ENCODE measurements at places on chromosomes 6 and 20.

DNA sequence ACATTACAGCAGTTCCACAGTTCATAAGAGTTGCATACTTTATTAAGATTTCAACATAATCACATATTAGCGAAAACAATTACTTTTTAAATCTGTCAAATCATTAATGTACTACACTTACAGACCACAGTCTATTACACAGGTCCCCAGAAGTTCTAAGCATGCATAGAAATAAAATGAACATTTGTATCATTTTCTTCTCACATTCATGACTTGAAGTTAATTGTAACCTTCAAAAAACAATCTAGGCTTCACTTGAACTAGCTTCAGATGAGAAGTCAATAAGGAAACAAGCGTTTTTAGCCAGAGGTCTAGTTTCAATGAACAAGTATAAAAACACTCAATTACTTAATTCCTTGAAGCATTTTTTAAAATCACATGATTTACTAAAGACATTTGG is 238.3 kb downstream of the HACE1 start:
- no peak for DNase-seq

DNA sequence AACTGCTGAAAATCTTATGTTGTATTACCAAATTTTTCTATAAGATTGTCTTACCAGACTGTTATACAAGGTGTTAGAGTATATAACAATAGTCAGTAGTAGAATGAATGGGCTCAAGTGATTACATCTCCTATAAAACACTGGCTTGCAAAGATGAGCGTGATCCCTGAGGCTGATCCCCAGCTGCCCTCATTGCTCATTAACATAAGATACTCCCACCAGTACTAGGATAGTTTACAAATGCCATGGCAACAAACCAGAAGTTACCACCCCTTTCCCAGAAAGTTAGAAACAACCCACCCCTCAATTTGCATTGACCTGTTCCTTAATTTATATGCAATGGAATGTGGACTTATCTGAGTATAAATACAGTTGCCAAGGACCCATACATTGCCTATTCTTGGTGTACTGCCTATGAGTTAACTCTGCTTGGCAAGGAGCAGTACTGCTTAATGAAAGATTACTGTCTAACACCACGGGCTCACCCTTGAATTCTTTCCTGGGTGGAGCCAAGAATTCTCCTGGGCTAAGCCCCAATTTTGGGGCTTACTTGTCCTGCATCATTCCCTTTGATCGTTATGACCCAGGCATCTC is 252.8 kb upstream of the CHD6 start:
- no peak for DNase-seq

DNA sequence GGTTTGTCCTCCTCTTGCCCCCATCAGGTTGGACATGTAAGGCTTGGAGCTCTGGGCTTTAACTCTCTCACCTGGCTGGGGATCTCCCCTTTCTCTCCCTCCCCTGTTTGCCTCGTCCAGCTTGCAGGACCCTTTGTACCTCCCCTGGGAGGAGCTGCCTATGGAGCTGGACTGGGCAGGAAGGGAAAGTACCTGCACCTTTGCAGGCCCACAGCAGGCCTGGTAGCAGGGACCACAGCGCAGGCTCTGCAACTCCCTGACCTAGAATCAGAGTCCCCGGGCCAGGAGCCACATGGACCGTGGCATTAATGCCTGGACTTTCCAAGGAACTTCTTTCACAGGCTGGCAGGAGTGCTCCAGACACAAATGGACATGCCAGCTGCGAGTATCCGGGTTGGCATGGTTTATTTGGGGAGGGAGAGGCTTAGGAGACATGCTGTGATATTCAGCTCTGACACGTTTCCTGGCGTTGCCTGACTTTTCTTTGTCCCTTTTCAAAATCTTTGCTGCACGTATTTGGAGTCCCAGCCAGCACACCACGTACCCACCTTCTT is 268.5 kb upstream of the EXOC2 start:
- no peak for DNase-seq

DNA sequence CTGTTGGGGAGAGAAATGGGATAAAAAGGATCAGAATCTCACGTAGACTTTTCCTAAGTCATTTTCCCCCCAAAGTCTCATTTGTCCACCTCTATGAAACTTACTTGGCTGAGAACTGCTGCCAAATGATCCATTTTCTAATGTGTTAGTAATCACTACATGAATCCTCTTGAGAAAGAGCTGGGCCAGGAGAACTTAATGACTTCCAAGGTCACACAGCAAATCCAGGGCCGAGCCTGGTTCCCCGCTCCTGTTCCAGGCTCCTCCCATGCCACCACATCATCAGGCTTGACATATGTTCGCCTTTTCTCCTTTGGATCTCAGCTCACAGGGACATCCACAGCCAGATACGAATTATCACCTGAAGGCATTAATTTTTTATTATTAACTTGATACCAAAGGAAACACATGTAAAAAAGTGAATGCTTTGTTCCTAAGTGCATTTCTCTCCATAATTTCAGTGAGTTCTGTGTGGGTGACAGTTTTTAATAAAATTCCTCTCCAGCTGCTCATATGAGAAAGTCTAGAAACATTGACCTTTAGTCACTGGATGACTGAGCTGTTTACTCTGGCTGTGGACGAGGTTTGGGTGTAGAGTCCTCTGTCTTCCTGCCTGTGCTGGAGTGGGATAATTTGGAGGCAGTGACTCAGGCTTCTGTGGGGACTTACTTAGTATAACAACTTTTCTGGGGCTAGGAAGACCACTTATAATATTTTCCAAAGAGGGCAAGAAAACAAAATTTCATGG is 276.3 kb downstream of the PAX1 start:
- DNase-seq, result no peak

DNA sequence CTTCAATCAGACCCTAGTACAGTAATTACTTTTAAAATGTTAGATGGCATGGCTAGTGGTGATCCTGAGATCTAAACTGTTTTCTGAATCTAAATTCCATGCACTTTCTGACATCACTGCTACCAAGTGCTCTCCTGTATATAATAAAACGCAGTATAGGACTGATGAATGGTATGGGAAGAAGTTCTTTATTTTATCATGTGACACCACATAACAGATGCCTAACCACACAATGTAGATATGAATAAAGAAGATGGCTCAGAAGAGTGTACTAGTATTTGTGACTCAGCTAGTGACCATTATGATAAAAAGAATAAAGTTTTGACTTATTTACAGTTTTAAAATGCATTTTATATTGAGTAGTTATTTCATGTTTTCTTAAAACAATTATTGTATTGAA is 8.5 kb downstream of the NDUFAF4 start:
- no peak for DNase-seq

DNA sequence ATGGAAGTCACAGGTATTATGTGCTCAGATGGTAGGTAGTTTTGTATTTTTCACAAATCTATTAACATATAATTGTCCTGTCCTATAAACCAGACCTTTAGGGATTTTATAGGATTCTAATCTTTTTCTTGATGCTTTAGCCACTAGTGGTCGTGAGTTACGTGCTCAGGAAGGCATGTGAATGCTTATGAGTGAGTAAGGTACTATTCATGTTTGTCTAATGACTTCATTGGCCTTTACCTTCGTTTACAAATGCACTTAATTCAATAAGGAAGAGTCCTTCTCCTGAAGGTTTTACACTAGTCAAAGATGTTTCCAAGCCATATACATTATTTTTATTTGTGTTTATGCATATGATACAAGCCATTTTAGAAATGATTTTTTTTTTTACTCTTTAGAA is 23.0 kb downstream of the PACRG start:
- DNase-seq, result no peak

DNA sequence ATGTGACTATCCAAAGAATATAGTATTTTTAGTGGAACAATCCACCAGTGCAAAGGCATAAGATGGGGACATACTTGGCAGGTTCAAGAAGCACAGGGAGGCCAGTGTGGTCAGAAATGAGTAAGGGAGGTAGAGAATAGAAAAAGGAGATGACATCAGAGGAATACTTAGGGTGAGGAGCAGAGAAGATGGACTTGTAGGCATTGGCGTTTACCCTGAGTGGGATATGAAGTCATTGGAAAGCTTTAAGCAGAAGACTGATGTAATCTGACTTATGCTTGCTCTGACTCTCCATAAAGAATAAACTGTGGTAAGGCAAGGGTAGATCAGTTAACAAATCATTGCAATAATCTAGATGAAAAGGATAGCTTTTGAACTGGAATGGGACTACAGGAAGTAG is 228.7 kb downstream of the GJA1 start:
- DNase-seq, result no peak

DNA sequence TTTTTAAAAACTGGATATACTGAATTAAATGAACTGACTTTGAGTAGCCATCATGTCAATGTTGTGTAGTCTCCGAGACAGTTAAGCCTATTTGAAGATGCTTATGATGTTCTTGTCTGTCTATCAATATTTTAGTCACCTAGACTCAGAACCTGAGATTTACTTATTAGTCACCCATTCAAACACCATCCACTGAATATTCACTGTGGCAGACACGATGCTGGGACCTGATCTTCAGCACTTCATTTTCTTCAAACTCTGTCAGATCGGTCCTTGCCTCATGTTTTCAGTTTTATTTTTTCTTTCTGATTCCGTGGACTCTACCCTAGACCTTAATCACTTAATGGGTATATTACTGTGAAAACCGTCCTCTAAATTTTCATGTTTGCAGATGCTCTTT is 123.7 kb upstream of the MCHR2 start:
- no peak for DNase-seq

- DNase-seq, result no peak
These were observed 40.2 kb upstream of the TASP1 start for GRCh38 chr20:13678944-13679343.

GRCh38 chr6:40436685-40437604 is 150.2 kb downstream of the LRFN2 start:
- peak; percentile 22 for DNase-seq

DNA sequence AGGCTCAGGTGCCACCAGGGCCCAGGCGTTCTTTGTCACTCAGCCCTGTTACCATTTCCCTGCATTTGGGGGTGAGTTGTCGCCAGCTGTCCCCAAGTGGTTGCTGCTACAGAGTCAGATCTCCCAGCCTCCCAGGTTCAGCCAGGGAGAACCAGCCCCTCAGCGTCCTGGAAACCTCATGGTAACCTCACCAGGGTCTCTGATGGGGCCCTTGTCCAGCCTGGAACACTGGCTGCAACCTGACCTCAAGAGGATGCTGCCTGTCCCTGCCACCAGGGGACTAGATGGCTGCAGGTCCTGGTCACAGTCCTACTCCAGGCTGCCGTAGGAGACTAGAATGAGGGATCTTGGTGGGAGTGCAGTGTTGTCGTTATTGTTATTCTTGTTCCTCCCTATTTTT is 228.3 kb upstream of the PDE10A start:
- no peak for DNase-seq

GRCh38 chr6:42051268-42051653 is 937 bp downstream of the TAF8 start:
- DNase-seq, result no peak

GRCh38 chr6:158808941-158809678 is 10.1 kb downstream of the EZR start:
- no peak for DNase-seq

DNA sequence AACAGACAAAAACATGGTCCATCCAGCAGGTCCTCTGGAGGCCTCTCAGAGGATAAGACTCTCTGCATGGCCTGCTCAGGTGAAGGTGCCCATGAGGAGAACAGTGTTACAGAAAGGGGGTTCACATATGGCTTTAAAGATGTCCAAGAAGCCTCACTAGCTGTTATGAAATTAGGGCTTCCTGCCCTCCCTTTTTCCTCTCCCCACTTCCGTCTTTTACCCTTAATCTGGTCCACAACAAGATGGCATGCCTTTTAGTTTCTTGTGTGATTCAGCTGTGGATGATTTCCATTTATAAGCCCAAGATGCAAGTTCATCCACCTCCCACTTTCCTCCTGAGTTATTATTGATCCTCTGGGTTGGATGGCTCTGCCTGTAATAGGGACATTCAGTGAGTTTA is 14.0 kb downstream of the GCNT2 start:
- DNase-seq, result no peak

- no peak for DNase-seq
These were observed 4.3 kb downstream of the TMEM30A start for GRCh38 chr6:75280131-75280855.

GRCh38 chr20:31695849-31696804 is 26.5 kb downstream of the BCL2L1 start:
- DNase-seq, result no peak

- no peak for DNase-seq
These were observed 230.7 kb downstream of the TFAP2C start for GRCh38 chr20:56859801-56860261.

- DNase-seq, result no peak
These were observed 3.6 kb upstream of the BNIP5 start for GRCh38 chr6:36340306-36340617.

GRCh38 chr20:48774696-48775095 is 53.1 kb downstream of the PREX1 start:
- DNase-seq, result no peak

DNA sequence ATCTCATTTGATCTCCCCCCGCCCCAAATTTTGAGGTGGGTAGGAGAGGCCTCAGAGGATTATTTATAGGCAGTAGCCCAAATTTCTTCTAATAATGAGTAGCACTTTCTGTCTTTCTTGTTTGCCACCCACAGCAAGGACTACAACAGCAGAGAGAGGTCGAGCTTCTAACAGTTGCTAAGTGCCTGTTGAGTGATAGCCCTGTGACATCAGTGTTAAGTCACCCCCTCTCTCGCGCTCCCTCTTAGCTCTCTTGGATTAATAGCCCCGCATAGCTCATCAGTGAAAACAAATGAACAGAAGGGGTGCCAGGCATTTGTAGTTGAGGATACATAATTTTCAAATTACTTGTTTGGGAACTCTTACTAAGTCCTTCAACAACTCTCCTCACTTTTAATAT is 3.5 kb downstream of the ANKRD60 start:
- DNase-seq, result no peak

Measured in activated T-cell treated with anti-CD3 and anti-CD28 coated beads, Interleukin-2, amount 50 U/mL, for 48 hours (primary cell).